ENCODE measurements at places on chromosomes 16 and 17.
A peak's percentile ranks its signal among the peaks of the same experiment; 100 is the strongest.

GRCh38 chr17:17225901-17226300 lies 11.1 kb downstream of the FLCN start:
- DNase-seq = no peak

GRCh38 chr17:78376161-78376560 lies 2.3 kb upstream of the PGS1 start:
- no peak for DNase-seq

GRCh38 chr17:7588553-7589203 lies 1.2 kb downstream of the SOX15 start:
- DNase-seq = no peak

DNA sequence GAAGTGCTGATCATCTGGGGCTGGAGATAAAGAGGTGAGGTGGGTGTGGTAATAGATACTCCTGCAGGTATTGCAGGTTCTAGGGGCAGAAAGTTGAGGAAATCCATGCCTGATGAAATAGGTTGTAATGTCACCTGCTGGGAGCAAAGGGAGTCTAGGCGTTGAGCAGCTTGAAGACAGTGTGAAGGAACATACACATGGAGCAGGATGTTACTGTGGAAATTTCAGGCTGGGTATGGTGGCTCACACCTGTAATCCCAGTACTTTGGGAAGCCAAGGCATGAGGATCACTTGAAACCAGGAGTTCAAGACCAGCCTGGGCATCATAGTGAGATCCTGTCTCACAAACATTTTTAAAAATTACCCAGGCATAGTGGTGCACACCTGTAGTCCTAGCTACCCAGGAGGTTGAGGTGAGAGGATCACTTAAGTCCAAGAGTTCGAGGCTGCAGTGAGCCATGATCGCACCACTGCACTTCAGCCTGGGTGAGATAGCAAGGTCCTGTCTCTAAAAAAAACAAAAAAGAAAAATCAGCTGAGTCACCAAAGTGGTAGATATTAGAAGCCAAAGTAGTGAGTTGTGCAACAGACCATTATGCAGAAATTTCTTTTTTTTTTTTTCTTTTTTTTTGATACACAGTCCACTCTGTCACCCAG lies 9.1 kb upstream of the CRYBA1 start:
- DNase-seq = no peak

DNA sequence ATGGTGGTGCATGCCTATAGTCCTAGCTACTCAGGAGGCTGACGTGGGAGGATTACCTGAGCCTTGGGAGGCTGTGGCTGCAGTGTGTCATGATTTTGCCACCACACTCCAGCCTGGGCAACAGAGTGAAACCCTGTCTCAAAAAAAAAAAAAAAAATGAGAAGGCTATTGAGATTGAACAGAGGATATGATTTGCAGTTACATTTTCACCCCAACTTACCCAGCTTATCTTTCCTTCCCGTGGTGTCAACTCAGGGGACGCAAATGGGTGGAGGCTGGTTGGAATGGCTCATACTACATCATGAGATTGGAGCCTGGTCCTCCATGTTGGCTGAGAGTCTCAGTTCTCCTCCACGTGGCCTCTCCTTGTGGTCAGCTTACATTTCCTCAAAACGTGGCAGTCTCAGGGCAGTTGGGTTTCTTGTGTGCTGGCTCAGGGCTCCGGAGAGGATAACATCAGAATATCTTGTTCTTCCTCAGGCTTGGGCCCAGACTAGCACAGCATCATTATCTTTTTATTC lies 17.2 kb upstream of the NSMCE1 start:
- DNase-seq = peak; percentile 56

GRCh38 chr16:75648265-75649076 lies 898 bp downstream of the TERF2IP start:
- peak; percentile 83 for DNase-seq

- DNase-seq = no peak
Measured at GRCh38 chr16:87924041-87924810, 12.1 kb downstream of the CA5A start.

- DNase-seq = no peak
Measured at GRCh38 chr16:28324887-28325279, 32.6 kb downstream of the SBK1 start.

DNA sequence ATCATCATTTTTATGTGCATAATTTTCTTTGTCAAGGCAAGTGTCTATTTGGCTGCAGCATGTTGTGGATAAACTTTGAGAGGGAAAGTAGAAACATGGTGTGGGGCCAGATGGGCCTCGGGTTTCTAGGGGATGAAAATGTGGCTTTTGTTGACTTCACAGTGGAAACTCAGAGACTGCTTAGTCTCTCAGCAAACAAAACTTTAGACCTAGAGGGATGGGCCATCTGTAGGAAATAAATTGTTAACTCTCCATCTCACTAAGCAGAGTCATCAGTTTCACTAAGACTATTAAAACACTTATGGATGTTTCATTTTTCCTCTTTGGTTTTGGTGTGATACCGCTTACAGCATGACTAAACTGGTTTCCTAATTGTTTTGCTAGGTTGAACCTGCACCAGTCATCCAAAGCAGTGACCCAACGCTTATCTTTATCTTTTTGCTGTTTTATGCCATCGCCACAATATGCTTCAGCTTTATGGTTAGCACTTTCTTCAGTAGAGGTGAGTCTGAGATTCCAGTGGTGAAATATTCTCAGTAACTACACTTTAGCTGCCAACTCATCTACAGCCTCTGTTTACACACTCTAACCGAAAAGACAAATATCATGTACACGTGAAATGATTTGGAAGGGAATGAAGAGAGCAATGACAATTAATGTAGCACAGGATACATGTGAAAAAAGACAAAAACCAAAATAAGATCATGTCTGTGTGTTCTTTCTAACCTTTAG lies 60.6 kb upstream of the CRYM start:
- peak; percentile 23 for DNase-seq

DNA sequence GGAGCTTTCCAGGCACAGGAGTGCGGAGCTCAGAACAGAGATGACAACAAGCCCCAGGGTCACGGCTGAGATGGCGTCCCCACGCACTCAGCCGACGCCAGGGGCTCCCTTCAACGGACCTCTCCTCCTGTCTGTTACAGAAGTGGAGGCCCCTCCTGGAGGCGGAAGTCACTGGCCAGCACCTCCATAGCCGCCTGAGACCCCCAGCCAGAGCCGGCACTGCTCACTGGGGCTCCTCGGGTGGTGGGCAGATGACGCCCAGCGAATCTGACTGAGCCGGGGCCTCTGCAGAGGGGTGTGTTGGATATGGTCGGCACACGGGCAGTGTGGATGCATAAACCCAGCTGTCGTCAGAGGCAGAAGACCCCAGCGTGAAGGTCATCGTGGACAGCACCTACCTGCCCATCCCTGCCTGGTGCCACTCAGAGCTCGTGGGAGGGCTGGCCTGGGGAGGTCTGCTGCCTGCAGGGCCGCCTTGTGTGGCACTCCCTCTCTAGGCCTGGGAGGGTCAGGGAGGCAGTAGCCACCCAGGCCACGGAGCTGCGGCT lies 20.0 kb downstream of the NDUFAF8 start:
- DNase-seq = no peak

- DNase-seq = no peak
Measured at GRCh38 chr16:14215941-14216340, 144.8 kb downstream of the MRTFB start.

GRCh38 chr17:72238157-72238673 lies 117.4 kb downstream of the SOX9 start:
- no peak for DNase-seq

DNA sequence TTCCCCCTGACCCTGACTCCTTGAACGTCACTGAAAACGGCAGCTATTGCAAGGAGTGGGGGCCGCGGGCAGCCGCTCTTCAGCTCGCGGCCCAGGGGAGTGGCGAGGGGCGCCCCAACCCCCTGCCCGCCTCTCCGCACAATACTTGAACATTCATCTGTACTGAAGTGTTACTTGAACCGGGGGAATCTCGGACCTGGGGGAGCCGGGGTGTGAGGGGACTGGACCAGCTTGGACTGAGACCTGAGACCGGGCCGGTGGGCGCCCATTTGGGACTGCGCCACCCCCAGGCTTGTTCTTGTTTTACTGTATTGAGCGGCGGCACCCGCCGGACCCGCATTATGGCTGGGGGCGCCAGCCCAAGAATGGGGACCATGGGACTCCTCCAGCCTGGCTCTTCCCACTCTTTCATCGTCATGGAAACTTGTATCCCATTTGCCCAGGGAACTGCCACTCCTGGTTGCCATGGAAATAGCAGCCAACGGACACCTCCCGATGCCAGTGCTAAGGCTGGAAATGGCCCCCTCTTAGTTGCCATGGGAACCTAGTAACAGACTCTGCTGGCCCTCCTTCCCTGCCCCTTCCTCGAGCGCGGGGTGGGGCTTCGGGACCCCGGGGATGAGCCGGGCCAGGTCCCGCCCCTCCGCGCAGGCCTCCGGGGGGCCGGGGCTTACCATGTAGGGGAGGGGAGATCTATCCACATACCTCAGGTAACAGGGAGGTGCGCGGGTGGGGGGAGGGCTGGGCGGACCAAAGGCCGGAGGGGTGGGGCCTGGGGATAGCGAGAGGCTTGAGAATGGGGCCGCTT lies 805 bp upstream of the ORAI3 start:
- DNase-seq = no peak

DNA sequence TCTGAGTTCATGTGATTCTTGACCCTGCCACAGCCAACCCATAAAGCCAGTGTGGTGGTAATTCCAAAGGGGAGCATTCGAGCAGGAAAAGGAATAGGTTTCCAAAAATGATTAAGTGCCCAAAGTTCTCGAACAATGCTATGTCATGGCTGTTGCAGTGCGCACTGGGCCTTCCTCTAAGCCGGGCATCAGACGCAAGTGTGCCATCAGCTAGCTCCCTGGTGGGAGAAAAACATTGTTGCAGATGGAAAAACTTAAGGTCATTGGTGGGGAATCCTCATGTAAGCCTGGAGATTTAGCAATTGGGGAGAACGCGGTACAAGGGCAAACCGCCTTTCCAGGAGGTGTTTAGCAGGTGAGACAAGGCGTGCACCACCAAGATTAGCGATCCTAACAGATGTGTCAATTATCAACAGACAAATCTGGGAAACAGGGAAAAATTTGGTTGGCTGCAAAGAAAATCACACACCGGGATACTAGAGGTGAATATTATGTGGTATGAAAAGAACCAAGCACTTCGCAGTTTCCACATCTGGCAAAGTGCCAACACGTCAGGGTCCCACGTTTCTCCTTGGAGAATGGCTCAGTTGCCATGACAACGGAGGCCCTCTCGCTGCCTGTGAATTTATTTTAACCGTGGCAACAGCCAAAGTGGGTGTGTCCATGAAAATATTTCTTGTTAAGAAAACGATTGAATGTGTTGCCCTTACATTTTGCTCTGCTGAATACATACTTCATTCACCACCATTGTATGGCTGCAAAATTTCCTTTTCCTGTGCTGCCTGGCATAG lies 118.5 kb upstream of the CACNG5 start:
- DNase-seq = no peak

GRCh38 chr17:74010903-74011302 lies 192.6 kb upstream of the RPL38 start:
- no peak for DNase-seq

DNA sequence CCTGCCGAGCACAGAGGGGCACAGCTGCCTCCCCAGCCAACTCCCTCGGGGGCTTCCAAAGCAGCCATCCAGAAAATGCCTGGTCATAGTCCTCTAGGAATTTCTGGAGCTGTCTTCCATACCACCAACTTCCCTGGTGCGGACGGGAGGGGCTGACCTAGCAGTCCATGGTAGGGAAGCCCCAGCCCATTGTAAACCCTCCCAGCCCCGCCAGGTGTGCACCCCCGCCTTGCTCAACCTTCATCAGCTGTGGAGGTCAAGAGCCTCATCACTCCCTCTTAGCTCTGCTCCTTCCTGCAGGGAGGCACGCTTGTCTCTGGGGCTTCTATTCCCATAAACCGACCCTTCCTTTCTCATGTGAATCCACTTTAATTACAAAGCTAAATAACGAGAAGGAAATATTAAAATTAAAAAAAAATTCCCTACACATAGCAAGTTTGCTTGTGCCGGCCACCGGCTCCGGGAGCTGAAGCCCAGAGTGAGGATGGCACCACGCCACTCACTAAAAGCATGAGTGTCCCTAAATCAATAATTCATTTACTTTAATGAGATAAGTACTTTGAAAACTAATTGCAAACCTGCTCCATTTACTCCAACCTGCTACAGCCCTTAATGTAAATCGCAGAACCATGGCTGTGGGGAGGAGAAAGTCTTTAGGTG lies 181.4 kb downstream of the ENGASE start:
- DNase-seq = no peak

GRCh38 chr17:78806451-78806850 lies 24.4 kb upstream of the CYTH1 start:
- peak; percentile 31 for DNase-seq

DNA sequence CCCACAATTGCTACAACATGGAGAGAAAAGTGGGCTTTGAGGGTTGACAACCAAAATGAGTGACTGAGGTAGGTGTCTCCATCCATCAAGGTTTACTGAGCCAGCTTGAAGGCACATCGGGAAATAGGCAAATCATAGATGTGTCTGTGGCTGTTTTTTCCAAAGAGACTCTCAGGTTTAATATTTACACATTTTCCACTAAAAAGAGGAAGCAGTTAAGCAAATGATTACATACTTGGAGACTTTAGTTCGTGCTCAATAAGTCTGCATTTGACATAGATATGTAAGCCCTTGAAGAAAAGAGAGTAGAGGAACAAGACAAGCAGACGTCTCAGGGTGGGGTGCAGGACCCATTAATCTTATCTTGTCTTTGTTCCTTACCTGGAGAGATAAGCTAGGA lies 148.9 kb upstream of the COX10 start:
- DNase-seq = no peak

- no peak for DNase-seq
Measured at GRCh38 chr17:15240644-15241043, 24.5 kb downstream of the PMP22 start.

DNA sequence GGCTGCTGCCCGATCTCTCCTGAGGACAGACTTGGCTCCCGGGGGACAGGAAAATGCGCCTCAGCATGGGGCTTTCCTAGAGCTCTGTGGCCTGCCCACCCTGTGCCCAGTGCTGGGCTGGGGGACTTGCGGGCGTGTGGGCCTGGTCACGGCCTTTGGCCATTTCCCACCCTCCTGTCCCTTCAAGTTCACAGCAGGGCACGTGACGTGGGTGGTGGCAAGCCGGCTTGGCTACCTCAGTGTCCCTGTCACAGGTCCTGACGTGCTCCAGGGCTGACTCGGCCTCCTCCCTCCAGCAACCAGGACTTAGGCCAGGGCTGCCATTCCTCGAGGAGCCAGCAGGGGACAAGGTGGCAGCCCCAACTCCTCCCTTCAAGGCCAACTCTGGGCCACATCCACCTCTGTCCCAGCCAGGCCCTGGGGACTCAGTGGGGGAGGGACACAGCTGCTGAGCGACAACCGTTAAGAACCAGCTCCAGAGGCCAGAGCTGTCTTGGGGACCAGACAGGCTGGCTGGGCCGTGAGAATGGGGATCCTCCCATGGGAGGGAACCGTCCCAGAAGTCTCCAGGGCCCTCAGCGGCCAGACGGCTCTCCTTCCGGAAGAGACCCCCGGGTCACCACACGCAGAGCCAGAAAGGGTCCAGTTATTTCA lies 981 bp upstream of the UNC13D start:
- DNase-seq = peak; percentile 60

All from T-helper 2 cell treated with Interferon-gamma antibody and Interleukin-4, amounts not matched to agents 5 μg/mL and 100 μg/mL, for 36 hours (primary cell).